C1 segment of cervical spinal cord (tissue), 14 donors: ENCODE measurements at places on chromosomes 12 and 14.

DNA sequence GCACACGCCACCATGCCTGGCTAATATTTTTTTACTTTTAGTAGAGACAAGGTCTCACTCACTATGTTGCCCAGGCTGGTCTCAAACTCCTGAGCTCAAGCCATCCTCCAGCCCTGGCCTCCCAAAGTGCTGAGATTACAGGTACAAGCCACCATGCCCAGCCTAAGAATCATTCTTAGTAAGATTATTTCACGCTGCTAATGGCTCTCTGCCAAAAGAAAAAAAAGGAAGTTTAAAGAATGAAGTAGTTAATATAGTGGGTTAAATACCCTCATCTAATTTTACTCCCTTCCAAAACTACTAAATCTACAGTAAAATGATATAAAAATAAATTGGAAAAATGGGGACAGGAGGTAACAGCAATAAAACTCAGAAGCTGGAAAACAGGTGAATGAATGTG is 2.6 kb downstream of the ETFRF1 start:
- no peak for DNase-seq

- no peak for DNase-seq
Measured at GRCh38 chr14:92511453-92512238, 1.9 kb upstream of the RIN3 start.

DNA sequence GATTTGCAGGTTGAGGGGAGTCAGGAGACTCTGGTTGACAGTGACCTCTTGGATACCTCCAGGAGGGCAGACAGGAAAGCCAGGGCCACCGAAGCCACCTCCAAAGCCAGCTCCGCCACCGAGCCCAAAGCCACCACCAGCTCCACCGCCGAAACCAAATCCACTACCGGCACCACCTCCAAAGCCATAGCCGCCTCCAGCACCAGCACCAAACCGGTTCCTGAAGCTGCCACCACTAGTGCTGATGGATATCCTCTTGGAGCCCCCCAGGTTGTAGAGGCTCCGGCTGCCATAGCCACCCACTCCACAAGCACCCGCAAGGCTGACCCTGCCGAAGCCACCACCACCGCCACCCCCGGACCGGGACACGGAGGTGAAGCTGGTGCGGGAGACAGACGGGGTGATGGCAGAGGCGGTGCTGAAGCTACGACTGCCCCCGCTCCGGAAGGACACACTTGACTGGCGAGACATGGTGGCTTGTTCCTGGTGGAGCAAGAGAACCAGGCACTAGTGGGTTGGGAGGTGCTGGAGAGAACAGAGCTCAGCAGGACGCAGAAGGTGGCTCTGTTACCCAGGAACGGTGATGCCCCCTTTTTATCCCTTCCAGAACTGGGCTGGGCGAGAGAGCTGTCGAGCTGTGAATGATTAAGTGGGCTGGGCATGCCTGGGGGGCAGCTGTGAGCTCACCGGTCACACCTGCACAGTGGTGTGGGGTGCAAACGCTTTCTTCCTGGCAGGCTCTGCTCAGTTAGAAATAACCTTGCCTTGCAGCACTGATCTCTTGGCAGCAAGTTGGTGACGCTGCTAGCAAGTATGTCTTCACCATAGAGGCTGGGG is at the start of gene KRT5:
TSS of gene KRT5 (minus strand) at position 569 of the 837 bp plus-strand sequence. CDS start at position 471, 98 bp downstream.
- no peak for DNase-seq

GRCh38 chr12:131065279-131065678 is 111.6 kb downstream of the ADGRD1 start:
- DNase-seq = no peak

DNA sequence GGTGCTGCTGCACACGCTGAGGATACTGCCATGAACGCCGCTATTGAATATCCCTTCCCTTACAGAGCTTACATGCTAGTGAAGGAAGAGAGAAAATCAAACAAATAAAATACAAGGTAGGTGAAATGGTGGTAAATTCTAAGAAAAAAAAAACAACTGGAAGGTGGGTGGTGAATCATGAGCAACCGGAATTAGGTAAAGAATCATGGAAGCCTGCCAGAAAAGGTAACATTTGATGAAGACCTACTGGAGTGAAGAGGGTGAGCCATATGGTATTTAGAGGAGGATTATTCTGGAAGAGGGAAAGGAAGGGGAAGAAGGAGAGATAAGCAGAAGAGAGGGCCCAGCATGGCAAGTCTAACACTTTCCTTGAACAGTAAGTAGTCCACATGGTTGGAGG is 76.1 kb downstream of the LRIG3 start:
- no peak for DNase-seq

DNA sequence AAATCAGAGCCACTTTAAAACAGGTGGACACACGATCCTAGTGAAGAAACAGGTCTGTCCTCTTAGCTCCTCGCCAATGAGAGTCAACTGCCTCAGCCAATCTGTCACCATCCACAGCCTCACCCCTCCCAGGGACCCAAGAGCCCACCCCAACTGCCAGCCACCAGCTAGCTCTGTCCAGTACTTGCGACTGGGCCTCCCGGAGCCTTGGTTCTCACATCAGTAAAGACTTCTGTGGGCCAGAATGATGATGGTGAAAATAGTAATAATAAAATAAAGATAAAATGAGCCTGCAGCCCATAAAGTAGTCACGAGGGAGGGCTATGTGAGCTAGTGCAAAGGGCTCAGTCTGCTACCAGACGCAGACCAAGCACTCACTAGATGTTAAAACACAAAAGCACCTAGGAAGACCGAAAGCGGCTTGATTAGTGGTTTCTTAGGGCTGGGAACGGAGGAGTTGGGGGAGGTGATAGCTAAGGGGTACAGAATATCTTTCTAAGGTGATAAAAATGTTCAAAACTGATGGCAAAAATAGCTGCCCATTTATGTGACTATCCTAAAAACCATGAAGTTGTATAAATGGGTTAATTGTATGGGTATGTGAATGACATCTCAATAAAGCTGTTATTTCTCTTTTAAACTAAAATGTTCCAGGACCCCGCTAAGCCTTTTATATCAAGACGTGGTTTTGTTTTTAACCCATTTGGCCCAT is 39.8 kb downstream of the ACTN1 start:
- no peak for DNase-seq

DNA sequence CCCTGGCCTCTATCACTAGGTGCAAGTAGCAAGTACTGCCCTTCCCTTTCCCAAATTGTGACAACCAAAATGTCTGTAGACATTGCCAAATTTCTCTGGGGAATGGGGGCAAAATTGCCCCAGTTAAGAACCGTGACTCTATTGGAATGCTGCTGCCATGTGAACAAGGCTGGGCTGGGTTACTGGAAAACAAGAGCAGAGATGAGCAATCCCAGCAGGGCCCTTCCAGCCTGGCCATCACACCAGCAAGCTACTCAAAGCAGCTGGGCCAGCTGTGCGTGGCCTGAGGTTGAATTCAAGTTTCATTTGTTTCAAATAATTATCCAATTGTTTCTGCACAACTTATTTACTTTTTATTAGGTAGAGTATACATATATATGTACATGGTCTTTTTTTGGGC is 103.4 kb upstream of the PKP2 start:
- no peak for DNase-seq
